AML-193 (cell line): ENCODE measurements at places on chromosomes 2 and 18.

GRCh38 chr2:168706806-168707205 is 95.6 kb upstream of the NOSTRIN start:
- no peak for DNase-seq

- DNase-seq = no peak
Observed at GRCh38 chr2:144459937-144460336, 60.0 kb downstream of the ZEB2 start.

DNA sequence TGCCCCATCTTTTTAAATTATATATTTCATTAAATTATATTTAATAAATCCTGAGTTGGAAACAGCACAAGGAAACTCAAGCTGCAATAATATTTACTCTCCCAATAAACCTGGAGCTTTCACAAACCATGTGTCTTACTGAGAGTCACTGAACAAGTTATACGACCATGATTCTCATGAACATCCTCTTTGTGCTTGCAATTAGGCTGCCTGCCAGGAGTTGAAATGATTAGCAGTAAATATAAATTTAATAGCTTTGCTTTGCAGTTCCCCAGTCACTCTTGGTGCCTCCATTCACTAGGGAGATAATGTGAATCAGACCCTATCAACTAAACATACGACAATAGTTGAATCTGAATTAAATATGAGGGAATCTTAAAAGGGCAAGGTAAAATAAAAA is 905.1 kb downstream of the NRXN1 start:
- DNase-seq = no peak

- no peak for DNase-seq
Observed at GRCh38 chr2:143513081-143513480, 383.9 kb downstream of the ARHGAP15 start.

DNA sequence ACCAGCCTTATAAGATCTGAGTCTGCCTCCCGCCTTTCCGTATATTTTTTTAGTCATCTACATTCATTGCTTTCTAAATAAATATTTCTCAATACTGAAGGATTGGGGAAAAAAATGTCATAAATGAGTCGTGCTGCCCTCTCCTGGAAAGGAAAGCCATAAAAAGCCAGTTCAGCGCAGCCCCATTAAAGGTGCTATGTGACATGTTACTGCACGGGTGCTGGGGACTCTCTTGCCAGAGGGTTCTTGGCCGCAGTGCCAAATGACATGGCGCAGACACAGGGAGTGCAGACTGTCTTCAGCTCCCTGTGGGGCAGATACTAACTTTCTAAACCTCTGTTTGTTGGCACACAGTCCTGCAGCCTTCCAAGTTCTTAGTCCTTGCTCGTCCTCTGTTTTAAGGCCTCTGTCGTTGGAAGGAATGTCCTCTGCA is 53.7 kb upstream of the MAP3K20 start:
- no peak for DNase-seq

DNA sequence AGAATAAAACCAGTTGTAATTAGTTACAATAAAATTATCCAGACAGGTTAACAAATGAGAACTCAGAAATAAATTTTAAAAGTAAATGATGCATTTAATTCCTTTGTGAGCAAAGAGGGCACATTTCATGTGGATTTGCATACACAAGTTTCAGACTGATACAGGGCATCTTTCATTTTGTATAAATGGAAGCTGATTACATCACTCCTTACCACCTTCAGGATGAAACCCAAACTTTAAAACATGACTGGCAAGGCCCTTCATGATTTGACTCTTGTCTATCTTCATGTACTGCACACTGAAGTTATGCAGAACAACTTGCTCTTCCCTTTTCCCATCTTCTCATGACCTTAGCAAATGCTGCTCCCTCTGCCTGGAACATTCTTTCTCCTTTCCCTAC is 26.9 kb downstream of the EFEMP1 start:
- no peak for DNase-seq

DNA sequence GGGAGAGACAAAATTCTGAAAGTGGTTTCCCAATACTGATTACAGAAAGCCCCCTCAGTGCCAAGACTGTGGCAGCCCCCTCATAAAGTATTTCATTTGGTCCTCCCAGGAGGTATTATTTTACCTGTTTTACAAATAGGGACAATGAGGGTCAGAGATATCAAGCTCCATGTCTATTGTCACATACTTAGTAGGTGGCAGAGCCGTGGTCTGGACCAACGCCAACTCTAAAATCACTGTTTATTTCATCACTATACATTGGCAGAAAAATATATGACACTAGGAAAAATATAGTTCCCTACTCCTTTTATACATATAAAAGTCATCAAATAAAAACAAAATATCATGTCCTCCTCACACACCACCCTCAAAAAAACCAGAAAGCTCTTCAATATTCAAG is 68.6 kb downstream of the DHRS9 start:
- DNase-seq = no peak

- no peak for DNase-seq
Observed at GRCh38 chr2:213455316-213456008, 171.2 kb downstream of the SPAG16 start.

DNA sequence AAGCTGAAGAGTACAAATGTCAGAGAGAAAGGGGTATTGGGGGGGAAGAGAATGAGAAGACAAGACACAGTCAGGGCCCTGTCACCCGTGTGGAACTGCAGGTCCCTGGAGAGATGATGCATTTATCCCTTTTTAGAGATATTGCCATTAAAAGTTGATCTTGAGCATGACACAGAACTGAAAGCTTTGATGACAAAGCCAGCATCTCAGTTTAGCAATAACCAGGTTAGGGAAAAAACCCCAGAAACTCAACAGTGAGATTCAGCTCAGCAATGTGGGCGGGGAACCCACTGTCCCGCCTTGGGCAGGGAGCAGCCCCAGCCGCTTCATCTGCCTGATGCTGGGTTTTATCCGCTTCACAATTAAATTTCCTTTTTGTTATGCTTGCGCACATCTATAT is 181.1 kb downstream of the NEDD4L start:
- DNase-seq = no peak

DNA sequence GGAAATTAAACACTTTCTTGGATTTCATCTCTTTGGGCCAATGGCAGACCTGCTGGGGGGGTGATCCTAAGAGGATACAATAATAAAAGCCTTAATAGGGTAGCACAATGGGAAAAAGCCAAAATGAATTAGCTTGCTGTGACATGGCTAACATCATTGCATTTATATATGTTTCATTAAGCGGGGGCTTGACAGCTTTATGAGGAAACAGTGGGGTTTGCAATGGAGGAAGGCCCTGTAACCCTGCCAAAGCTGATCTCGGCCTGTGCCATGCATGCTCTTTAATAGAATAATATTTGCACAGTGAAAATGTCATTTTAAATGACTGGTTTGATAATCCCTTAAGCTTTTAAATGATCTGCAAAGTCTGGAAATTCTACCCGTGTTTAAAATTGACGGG is 291.5 kb downstream of the SLC4A3 start:
- no peak for DNase-seq

DNA sequence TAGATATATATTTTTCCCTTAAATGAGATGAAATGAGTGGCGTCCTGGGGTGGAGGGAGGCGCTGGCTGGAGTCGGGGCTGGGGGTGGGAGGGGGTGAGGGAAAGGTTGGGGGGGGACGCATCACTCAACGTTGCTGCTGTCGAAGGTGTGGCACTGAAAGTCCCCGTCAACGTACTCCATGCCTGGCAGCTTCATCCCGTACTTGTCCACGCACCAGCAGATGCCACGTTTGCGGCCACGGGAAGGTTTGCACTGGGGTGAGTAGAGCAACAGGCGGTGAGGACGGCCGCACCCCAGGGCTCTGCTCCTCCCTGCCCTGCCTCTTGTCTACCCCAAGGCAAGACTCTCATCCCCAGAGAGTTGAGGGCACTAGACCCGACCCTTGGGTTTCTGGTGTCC is 18.7 kb downstream of the IGFBP5 start:
- no peak for DNase-seq

DNA sequence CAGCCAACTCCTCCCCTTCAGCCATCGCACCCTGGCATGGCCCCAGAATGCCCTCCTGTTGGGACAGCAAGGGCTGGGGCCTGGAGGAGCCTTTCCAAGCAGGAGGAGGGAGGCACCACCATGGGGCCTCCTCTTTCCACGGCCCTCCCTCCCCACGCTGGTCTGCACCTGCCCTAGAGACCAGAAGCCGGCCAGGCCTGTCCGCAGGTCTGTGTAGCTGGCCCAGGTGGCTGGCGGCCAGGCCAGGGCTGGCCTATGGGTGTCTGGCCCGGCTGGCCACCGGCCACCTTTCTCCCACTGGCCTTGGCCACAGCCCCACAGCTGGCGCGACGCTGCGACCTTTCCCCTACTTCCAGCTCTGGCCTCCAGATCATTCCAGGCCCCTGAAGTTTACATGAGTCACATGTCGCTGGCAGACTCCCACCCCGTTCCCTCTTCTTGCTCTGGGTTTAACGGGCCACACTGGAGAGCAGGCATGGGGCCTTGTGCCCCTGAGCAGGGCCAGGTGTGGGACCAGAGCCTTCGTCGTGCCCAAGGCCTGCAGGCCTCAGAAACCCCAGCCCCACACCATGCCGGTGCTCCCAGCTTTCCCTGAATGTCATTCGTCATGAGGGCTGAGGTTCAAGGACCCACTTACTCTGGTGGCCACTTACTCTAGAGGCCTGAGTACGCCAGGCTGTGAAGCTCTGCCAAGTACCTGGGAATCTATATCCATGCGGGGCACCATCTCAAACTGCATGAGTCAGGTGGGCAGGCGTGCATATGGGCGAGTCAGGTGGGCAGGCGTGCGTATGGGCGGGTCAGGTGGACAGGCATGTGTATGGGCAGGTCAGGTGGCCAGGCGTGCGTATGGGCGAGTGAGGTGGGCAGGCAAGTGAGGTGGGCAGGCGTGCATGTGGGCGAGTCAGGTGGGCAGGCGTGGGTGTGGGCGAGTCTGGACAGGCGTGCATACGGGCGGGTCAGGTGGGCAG is 33.3 kb upstream of the KLF11 start:
- no peak for DNase-seq

DNA sequence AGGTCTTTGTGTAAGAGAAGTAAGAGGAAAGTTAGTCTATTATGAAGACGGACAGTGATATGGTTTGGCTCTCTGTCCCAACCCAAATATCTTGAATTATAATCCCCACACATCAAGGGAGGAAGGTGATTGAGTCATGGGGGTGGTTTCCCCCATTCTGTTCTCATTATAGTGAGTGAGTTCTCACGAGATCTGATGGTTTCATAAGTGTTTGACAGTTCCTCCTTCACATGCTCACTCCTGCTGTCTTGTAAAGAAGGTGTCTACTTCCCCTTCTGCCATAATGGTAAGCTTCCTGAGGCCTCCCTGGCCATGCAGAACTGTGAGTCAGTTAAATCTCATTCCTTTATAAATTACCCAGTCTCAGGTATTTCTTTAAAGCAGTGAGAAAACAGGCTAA is 67.6 kb downstream of the NEURL3 start:
- peak; percentile 9 for DNase-seq

- no peak for DNase-seq
Observed at GRCh38 chr2:223649554-223650533, 47.7 kb upstream of the SCG2 start.

DNA sequence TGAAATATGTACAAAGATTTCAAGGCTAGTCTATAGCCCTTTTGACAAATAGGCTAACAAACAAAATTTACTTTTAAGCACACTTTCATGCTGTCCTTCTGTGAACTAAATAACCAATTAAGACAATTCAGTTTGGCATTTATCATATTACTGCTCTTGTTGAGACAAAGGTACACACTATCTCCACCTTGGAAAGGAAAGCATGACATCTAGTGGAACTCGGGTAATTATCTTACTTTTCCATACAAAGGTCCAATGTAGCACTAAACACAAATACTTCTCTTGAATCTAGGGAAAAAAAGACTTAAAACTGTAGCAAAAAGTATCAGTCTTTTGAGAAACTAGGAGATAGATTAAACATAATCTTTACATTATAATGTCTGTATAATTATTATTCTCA is 125.0 kb upstream of the CD226 start:
- DNase-seq = no peak

- DNase-seq = no peak
Observed at GRCh38 chr2:145359561-145359960, 839.6 kb upstream of the ZEB2 start.

- no peak for DNase-seq
Observed at GRCh38 chr2:74910245-74910644, 48.2 kb upstream of the POLE4 start.

DNA sequence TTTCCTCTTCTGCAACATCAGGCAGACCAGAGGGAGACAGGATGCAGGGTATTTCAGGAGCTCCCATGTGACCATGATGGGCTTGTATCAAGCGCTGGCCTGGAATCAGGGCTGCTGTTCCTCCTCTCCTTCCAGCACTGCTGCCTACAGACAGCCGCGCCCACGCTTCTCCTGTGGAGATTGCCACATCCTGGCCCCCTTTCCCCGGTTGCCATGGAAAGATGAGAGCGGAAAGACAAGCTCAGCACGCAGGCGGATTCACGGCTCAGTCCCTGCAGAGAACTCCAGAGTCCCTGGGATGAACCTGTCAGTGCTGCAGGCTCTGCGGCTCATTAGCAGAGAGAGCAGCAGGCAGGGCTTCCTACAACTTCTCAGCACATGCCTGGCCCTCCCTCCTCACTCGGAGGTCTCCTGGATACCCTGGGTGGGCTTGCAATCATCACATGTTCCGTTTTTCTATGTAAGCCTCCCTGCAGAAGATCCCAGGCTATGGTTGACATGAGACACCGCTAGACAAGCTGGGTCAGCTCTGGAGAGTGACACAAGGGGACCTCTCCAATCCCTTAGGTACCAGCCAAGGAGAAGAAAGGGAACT is 497.8 kb upstream of the MYT1L start:
- DNase-seq = no peak

DNA sequence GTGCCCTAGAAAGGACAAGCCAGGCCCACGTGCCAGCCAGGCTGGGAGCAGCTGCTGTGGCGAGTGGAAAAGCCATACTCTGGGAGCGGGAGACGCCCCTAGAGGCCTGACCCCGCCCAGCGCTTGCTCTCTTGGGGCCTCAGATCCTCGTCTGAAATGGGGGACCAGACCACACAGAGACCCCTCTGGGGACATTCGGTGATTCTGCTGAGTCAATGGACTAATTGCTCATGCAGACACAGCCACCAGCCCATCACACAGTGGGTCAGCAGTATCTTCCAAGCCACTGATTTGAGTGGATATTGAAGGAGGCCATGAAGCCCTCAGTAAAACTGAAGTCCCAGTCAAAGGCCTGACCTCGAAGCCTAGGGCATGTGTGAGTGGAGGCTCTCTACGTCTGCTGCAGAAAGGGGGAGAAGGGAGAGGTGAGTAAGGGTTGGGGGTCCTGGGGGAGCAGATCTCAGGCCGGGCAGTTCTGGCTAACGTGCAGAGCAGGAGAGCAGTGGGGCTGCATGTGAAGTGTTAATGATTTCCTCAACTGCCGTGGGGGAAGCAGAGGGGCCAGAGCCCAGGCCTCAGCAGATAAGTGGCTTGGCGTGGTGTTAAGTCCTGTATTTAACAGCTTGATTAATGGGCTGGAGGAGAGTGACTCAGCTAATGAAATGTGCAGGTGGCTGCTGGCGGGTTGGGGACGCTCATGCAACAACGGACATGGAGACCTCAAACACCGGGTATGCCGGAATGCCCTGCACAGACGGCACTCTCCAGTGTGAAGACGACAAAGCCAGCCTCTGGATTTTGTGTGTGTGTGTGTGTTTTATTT is 104.4 kb upstream of the TWIST2 start:
- DNase-seq = no peak

- DNase-seq = no peak
Observed at GRCh38 chr2:96205888-96206287, 2.7 kb downstream of the STARD7 start.

GRCh38 chr2:218291318-218292047 is 820 bp downstream of the TMBIM1 start:
- no peak for DNase-seq

GRCh38 chr2:154623819-154624218 is 74.7 kb upstream of the KCNJ3 start:
- peak; percentile 19 for DNase-seq

GRCh38 chr2:179233626-179234430 is 30.8 kb downstream of the SESTD1 start:
- DNase-seq = no peak

- no peak for DNase-seq
Observed at GRCh38 chr2:58101500-58101899, 54.9 kb downstream of the VRK2 start.
